ENCODE measurements at places on chromosomes 7 and 10.

DNA sequence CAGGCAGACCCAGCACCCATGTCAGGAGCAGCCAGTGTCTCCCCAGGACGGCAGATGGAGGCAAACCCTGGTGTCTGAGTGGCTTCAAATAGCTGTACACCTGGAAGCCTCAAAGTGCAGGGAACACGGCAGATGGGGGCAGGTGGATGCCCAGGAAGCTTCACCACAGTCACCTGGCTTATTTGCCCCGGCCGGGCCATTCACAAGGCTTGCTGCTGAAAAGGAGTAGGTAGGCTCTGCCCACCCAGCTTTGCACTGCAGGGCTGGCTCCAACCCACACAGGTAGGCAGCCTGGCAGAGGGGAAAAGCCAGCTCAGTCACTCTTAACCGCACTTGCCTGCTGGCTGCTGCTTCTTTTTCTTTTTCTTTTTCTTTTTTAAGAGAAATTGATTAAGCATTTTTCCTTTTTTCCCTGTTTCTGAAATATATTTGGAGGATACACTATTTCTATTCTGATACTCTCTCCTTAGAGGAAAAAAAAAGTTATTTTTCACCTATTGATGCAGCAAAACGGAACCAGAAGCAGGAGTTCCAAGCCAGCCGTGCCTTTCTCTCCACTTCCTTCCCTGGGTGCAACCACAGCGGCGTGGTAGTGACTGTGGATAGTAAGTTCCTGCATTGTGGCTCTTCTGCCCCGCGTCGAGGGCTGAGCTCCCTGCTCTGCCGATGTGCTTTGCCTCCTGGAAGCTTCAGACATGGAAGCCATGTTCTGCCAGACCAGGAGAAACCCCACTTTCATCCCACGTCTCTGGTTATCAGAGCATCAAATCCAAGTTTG lies 118.3 kb downstream of the KLF6 start:
- no peak for DNase-seq

- DNase-seq = no peak
These were observed 72.9 kb downstream of the PLXNA4 start for GRCh38 chr7:132503415-132503814.

GRCh38 chr7:12066004-12066403 lies 145.1 kb upstream of the TMEM106B start:
- DNase-seq = no peak

- no peak for DNase-seq
These were observed 74.4 kb upstream of the PPP1R3C start for GRCh38 chr10:91707236-91707635.

- DNase-seq = no peak
These were observed 60.1 kb downstream of the ERCC6 start for GRCh38 chr10:49478819-49479218.

- no peak for DNase-seq
These were observed 28.8 kb downstream of the PTPN12 start for GRCh38 chr7:77565917-77566316.

DNA sequence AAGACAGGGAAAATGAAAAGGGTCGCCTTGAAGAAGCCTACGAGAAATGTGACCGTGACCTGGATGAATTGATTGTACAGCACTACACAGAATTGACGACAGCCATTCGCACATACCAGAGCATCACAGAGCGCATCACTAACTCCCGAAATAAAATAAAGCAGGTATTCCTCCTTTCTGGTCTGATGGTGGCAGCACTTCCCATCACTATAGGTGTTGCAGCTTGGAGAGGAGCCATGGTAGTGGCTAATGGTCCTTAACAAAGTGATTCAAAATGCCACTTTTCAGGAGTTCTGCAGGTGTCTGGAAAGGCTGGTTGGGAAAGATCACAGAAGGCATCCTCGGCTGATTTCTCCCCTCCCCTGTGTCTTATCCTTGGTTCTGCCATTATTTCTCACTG lies 22.1 kb downstream of the EXOC4 start:
- no peak for DNase-seq

DNA sequence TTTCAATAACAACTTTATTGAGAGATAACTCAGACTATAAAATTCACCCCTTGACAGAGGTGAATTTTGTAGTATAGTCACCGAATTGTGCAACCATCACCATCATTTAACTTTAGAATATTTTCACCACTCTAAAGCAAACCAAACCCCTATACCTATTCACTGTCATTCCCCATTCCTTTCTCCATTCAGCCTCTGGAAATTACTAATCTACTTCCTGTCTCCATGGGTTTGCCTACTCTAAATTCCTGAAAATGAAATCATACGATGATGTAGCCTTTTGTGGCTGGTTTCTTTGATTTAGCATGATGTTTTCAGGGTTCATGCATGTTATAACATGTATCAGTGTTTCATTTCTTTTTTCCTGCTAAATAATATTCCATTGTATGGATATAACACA lies 15.6 kb upstream of the LMTK2 start:
- DNase-seq = no peak

DNA sequence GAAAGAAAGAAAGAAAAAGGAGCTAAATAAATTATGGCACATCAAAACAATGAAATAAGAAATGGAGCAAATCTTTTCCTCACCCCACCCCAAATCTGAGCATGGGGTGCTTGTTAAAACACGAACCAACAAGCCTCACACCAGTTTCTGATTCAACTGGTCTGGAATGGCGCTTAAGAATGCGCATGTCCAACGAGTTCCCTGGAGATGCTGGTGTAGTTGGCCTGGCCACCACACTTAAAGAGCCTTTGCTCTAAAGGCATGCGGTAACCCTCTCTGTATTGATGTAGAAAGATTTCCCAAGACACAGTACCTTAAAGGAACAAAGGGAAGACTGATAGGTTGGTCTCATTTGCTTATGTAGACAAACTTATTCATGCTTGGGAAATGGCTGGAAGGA lies 49.1 kb upstream of the STEAP1B start:
- no peak for DNase-seq

DNA sequence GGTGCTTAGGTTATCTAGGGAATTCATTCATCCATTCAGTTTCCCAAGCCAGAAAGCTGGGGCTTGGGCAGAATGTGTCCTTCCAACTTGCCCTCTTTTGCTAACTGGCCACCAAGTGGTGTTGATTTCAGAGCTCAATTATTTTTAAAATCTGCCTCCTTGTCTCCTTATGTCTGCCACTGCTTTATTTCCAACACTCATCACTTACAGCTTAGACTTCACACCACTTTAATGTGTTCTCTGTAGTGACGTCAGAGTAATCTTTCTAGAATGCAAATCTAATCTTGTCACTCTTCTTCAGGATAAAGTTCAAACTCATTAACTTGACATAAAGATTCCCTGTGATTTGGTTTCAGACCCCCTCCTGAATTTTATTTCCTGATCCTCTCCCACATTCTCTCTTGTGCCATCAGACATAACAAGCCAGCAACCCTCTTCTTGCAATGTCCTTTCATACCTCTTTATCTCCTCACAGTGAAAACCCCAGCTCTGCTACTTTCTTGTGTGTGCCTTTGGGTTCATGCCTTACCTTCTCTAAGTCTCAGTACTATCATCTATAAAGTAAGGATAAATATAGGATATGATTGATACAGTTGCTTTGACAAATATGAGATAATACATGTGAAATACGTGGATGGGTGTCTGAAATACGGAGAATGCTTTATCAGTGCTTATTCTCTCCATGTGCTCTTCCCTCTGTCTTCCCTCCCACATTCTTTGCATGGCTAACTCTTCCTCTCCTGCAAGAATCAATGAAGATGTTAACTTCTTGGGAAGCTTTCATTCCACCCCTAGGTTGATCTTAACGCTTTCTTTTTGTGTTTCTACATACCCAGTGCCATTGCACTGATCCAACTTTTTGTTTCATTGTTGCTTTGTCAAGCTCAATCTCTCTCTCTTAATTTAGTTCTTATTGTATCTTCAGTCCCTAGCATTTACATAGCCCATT lies 522.7 kb upstream of the FZD8 start:
- DNase-seq = no peak

DNA sequence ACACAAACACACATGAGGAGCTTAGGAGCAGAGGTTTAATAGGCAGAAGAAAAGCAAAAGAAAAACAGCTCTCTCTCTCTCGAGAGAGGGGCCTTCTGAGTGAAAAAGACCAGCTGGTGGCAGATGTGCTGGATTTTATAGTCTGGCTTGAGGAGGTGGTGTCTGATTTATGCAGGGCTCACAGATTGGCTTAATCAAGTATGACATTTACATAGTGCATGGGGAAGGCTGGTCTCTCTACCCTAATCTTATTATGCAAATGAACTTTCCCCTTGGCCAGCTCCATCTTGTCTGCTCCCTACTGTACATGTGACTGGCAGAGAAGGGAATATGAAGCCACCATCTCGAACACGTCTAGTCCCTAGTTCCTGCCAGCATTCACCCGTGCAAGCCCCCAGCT lies 219.5 kb upstream of the ZNF804B start:
- DNase-seq = no peak

DNA sequence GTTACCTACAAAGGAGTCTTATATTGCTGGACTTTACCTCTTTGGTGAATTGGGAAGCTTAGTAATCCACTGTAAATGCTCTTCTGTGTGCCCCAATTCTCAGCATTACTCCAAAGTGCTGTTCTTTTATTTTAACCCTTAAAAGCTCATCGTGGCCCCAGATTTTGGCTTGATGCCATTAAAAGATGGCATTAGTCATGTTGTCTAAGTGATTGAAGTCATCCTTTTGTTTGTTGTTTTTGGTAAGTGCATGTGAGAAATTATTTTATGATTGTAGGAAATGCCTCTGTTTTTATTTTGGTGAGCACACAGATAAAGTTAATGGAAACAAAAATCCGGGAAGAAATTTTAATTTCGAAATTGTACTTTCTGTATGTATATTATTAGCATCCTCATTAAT lies 82.5 kb upstream of the GATA3 start:
- no peak for DNase-seq

- no peak for DNase-seq
These were observed 112.0 kb downstream of the PRLHR start for GRCh38 chr10:118483496-118483895.

- no peak for DNase-seq
These were observed 85.6 kb upstream of the MTPN start for GRCh38 chr7:136062625-136063325.

DNA sequence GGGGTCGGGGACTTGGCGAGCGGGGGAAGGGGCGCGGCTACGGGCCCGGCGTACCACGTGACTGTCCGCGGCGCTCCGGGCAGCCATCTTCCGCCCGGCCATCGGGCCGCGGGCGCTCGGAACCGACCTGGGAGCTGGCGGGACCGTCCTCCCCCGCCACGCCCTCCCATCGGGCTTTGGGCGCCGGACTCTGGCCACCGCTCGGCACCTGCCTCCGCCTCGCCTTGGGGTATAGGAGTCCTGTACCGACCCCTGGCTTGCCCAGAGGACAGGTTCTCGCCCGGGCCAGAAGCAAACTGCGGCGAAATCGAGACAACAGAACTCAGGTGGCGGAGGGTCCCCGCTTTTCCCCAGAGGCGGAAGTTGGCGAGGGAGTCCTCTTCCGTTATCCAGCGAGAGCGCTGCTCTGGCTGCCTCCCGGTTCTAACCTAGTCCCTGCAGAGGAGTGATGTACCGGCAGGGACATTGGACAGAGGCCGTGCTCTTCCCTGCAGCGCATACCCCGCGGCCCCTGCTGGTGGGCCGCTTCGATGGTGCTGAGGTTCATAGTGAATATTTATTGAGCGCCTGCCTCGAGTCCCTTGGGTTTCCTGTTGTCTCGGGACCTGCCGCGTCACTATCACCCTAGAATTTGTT lies 1.2 kb upstream of the SGMS1 start:
- DNase-seq = peak; percentile 35

DNA sequence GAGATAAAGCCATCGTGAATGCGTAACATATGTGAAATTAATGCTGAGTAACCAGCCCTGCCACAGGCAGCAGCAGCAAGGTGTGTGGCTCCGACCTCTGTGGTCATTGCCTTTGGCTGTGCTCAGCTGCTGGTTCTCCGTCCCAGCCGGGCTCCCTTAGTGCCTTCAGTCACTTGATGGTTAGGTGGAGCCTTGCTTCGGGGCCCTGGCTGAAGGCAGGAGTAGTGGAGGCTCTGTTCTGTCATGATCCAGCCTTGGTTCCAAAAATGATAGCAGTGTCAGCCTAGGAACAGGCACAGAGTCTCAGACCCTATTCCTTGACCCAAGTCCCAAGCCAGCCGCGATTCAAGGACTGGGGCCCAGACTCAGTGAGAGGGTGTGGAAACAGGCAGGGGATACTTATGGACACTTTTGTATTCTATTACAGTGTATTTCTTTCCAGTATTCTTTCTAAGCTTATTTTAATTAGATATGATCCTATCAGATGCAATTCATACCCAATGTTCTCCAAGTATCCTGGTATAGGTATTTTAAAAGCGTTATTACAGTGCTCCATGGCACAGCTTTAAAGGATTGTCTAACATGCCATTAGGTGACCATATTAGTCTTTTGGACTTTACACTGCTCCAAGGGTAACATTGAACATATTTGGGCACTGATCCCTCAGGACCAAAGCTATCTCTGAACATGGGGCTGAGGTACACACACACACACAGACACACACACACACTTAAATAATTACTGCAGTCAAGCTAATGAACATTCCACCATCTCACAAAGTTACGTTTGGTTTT lies 9.0 kb downstream of the SCART1 start:
- DNase-seq = no peak

DNA sequence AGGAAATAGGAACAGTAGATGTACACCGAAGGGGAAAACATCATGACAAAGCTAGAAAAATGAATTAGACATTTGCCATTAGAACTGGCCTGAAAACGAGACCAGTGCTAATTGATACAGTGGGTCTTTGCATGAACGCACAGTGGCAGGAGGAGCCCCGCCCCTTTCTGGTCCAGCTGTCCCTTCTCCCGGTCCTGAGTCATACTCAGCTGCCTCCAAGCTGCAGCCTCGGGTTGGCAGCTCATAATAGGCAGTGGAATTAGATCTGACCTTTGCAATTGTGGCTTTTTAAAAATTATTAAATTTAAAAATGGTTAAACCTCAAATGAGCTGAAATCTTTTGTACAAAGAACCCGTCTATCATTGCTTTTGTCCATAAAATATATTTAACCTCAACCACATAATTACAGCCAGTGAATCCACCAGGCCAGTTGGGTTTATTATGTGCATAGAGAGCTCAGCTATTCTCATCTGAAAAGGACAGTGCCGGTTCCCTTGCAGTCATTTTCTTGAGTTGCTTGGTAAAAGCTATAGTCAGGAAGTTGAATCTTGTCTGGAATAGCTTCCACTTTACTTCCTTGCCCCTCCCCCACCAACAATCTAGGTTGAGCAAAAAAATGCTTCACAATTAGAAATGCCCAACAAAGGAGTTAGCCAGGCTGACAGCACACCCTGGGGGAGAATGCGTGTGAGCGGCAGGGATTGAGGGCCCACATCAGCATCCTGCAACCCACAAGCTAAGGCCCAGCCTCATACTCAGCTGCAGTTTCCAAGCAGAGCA lies 147.1 kb downstream of the BUB3 start:
- no peak for DNase-seq

GRCh38 chr10:80472234-80473095 lies 18.4 kb downstream of the TSPAN14 start:
- DNase-seq = no peak

DNA sequence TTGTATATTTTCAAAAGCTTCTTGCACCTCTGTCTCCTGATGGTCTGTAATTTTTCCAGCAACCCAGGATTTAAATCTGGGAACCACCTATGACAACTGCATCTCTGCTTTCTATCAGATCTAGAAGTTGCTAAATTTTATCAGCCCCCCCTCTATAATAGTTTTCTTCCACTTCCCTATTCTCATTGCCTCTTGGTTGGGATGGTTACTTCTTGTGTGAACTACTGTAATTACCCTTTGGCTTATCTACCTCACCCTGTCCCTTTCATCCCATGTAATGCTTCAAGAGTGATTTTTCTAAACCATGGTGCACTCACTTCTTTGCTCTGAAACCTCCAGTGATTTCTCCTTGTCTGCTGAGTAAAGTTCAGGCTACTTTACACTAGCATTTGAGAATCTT lies 92.3 kb downstream of the BMPR1A start:
- DNase-seq = no peak

GRCh38 chr10:78359640-78360091 lies 326.0 kb downstream of the RPS24 start:
- no peak for DNase-seq

Data from activated CD8-positive, alpha-beta memory T cell treated with anti-CD3 and anti-CD28 coated beads for 1 hour (primary cell).